ENCODE measurements at places on chromosomes 4 and X.

DNA sequence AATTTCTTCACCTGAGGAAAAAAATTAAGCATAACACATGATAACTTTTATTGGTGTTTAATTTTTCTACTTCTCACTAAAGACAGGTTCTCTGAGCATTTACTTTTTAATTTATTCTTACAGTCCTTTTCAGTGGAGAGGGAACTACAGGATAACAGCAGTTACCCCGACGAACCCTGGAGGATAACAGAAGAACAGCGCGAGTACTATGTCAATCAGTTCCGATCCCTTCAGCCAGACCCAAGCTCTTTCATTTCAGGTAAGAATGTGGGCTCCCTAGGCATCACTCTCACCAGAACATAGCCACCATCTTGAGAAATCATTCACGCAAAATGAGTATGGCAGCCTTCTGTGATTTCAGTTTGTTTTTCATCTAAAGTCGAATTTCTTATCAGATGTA, 100.8 kb downstream of the REPS2 start:
- no peak for DNase-seq

DNA sequence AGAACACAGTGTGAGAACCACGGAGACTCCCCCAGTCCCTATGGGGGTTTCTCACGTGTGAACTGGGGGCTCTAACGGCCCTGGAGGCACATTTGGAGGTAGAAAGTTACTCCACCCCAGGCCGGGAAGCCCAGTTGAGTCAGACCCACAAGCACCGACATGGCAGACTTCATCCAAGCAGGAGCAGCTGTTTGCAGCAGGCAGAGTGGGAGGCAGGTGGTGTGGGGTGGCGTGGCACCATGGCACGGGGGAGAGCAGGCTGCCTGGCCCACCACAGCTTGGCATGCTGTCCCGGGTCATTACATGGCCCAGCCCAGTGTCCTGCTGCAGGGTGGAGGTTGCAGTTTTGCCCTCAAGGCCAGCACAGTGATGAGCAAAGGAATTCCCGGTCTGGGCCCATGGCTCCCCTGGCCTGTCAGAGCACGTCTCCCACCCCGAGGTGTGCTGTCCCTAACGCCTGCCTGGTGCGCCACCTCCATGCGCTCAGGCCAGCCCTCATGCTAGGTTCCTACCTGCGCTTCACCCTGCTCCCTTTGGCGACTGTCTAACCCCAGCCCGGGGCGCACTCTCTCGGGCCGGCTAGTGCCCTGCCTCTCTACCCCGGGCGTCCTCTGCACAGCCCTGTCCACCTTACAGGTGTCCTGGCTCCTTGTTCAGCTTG, 90.6 kb upstream of the AFAP1 start:
- no peak for DNase-seq

DNA sequence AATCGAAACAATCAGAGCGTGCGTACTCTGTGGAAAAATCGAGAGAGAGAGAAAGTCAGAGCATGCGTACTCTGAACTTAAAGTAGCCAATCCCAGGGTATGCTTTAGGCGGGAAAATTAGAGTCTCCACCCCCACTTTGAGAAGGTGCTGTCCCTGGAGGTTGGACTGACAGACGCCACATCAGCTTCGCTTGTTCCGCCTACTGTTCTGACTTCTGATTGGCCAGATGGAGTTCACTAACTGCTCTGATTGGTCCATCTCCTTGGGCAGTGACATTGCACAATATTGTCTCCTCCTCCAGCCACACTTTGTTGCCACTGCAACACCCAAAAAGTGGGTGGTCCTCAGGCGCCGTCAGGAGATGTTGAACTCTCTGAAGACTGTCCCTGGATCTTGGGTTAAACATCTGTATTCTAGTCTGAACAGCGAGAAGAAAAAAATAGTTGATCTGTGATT, at the start of gene SSX5:
Gene SSX5, minus strand, starts transcription at position 51 of the 457 bp plus-strand sequence. CDS start 1,437 bp downstream, outside the sequence.
- DNase-seq, result no peak

GRCh38 chrX:107678957-107679740, 50.8 kb downstream of the PRPS1 start:
- no peak for DNase-seq

Data from DMS79 treated with DMSO at 0.1 percent for 48 hours (cell line).